ENCODE measurements at places on chromosomes 2 and 18.
A peak's percentile ranks its signal among the peaks of the same experiment; 100 is the strongest.

DNA sequence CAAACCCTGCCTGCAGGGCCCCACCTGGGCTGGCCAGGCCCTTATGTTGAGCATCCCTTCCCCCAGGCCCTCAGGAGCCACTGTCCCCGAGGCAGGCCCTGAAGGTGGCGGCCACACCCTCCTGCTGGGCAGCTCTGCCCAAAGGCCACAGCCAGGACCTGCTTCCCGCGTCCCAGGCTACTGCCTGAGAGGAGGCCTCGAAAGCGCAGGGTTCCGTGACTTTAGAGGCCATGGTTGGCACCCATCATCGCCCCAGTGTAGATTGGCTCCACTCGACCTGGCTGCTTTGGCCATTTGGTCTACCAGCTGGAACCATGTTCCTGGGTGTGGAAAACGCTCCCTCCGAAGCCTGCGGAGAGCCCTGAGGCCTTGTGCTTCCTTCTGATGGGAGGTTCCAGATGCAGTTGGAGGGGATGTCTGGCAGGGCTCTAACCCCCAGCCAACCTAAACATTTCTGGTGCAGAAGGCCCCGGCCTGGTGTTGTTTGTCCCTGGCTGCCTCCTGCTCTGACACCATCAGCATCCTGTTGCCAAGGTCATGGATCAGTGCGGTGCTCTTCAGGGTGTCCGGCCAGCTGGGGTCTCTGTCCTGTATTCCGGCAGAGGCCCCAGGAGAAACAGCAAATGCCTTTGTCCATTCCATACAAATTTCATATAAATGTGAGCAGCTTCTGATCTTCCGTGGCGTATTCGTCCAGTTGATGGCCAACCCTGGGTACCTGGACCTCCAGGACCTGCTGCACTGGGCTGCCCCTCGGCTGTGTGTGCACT, 14.7 kb downstream of the CAPN10 start:
- H3K4me1 ChIP-seq = no peaks in the 10 kb centered on the region
- H3K4me3 ChIP-seq = no peak overlapping the region
- no peak overlapping the region for H3K27ac ChIP-seq
- no peaks in the 10 kb centered on the region for H3K27me3 ChIP-seq
- DNase-seq = no peak

DNA sequence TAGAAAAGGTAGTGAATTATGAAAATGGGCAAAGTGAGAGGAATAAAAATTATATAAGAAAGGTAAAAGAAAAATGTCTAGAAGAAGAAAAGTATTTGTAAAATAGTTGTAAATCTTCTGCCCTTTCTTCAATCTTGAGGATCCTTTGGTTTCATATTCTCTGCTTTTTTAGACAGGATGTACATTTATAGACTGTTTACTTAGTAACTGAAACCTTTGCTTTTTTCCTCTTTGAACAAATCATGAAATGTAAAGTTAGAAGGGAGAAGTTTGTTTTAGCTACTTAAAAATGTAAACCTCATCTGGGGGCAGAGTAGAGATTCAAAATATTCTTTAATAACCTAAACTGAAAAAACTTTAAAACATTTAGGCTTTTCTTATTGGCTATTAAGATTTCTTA, 150.4 kb upstream of the ITGA4 start:
- no peak overlapping the region for H3K4me3 ChIP-seq
- H3K36me3 ChIP-seq = no peaks in the 10 kb centered on the region
- H3K27ac ChIP-seq = peak overlapping the region; percentile 98
- DNase-seq = no peak
- H3K27me3 ChIP-seq = no peaks in the 10 kb centered on the region

- no peak overlapping the region for H3K27ac ChIP-seq
- H3K27me3 ChIP-seq = no peaks in the 10 kb centered on the region
- peak; percentile 81 for DNase-seq
- H3K4me1 ChIP-seq = no peaks in the 10 kb centered on the region
- H3K4me3 ChIP-seq = no peak overlapping the region
Observed at GRCh38 chr18:48675352-48675761, 136.5 kb downstream of the CTIF start.

- H3K4me3 ChIP-seq = no peak overlapping the region
- peaks cover 10% of the 10 kb centered on the region for H3K27me3 ChIP-seq
- H3K36me3 ChIP-seq = no peaks in the 10 kb centered on the region
- no peak overlapping the region for H3K27ac ChIP-seq
Observed at GRCh38 chr2:45043174-45043573, 33.9 kb upstream of the SIX2 start.

GRCh38 chr2:133599811-133600210, 31.5 kb upstream of the NCKAP5 start:
- H3K4me3 ChIP-seq = no peak overlapping the region
- H3K27ac ChIP-seq = no peak overlapping the region
- no peaks in the 10 kb centered on the region for H3K36me3 ChIP-seq
- H3K27me3 ChIP-seq = peaks cover 5% of the 10 kb centered on the region

GRCh38 chr2:28915939-28916338, 21.5 kb downstream of the WDR43 start:
- H3K27me3 ChIP-seq = no peaks in the 10 kb centered on the region
- peaks cover 3% of the 10 kb centered on the region for H3K36me3 ChIP-seq
- H3K4me3 ChIP-seq = no peak overlapping the region
- H3K4me1 ChIP-seq = no peaks in the 10 kb centered on the region
- H3K27ac ChIP-seq = no peak overlapping the region

DNA sequence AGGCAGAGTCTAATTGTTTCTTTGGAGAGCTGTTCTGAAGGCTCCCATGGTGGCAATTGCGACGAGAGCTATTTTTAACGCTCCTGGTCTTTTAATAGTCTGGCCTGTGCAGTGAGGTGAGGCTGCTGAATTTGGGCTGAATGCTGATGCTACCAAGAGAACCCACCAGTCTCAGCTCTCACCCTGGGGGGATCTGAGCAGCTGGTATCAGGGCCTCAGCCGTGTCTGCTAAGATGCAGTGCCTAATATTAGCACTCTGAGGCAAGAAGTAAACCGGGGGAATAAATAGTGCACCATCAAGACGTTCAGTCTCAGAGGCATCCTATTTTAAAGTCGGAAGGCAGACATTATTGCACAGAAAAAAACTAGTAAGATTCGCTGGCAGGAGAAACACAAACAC, 214.8 kb upstream of the PID1 start:
- H3K4me3 ChIP-seq = no peak overlapping the region
- no peak for DNase-seq
- H3K27ac ChIP-seq = no peak overlapping the region
- no peaks in the 10 kb centered on the region for H3K36me3 ChIP-seq

- no peaks in the 10 kb centered on the region for H3K27me3 ChIP-seq
- DNase-seq = no peak
- no peaks in the 10 kb centered on the region for H3K36me3 ChIP-seq
- H3K4me1 ChIP-seq = no peaks in the 10 kb centered on the region
Observed at GRCh38 chr2:122999821-123000220, 1025.3 kb upstream of the CNTNAP5 start.

- no peak overlapping the region for H3K4me3 ChIP-seq
- DNase-seq = no peak
- H3K36me3 ChIP-seq = no peaks in the 10 kb centered on the region
- H3K4me1 ChIP-seq = no peaks in the 10 kb centered on the region
- peaks cover 2% of the 10 kb centered on the region for H3K27me3 ChIP-seq
Observed at GRCh38 chr2:48015421-48015820, 109.1 kb upstream of the FBXO11 start.

DNA sequence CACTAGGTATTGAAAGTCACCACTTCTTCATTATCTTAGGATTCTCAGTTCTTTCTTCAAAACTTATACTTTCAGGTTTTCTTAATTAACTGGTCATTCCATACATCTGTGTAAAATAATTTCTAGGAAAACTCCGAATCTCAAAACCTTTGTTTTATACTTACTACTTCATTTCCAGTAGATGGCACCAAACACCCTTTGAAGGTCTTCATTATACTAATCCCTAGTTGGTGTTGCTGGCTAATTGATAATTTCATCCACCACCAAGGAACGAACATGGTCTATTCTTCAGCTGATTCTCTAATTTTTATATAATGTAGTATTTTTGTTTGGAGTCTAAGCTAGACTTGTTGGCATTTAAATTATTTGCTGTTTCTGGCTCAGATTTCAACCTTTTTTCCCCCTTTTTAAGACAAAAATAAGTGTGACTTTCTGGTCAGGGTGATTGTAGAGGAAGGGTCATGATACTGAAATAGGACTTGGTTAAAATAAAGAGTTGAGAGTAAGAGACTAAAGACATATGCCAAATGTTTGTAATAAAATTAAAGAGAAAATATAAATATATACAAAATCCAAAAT, 2.8 kb upstream of the MXD1 start:
- H3K27me3 ChIP-seq = no peaks in the 10 kb centered on the region
- H3K27ac ChIP-seq = peak overlapping the region; percentile 34
- no peak for DNase-seq
- H3K36me3 ChIP-seq = peaks cover 5% of the 10 kb centered on the region
- peaks cover 15% of the 10 kb centered on the region for H3K4me1 ChIP-seq

GRCh38 chr18:5890331-5891183, 4.8 kb downstream of the TMEM200C start:
- H3K27ac ChIP-seq = no peak overlapping the region
- peak; percentile 13 for DNase-seq
- H3K36me3 ChIP-seq = no peaks in the 10 kb centered on the region
- H3K4me3 ChIP-seq = no peak overlapping the region

DNA sequence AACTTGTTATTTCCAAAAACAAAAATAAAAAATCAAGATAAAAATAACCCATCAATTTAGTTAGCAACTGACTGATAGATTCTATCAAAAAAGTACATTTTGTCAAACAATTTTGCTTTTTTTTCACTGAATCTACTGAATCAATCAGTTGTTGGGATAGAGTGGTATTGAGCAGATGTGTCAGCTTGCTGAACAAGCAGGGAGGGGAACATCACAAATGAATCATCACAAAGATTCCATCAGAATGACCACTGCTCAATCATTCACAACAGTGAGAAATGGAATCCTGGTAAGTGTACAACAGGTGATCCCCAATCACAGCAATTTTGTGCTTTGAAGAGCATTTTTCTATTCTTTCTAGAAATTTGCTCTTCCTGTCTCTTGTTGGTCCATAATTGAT, 12.3 kb upstream of the SLC14A2 start:
- DNase-seq = no peak
- H3K4me3 ChIP-seq = no peak overlapping the region
- H3K4me1 ChIP-seq = no peaks in the 10 kb centered on the region
- no peak overlapping the region for H3K27ac ChIP-seq

DNA sequence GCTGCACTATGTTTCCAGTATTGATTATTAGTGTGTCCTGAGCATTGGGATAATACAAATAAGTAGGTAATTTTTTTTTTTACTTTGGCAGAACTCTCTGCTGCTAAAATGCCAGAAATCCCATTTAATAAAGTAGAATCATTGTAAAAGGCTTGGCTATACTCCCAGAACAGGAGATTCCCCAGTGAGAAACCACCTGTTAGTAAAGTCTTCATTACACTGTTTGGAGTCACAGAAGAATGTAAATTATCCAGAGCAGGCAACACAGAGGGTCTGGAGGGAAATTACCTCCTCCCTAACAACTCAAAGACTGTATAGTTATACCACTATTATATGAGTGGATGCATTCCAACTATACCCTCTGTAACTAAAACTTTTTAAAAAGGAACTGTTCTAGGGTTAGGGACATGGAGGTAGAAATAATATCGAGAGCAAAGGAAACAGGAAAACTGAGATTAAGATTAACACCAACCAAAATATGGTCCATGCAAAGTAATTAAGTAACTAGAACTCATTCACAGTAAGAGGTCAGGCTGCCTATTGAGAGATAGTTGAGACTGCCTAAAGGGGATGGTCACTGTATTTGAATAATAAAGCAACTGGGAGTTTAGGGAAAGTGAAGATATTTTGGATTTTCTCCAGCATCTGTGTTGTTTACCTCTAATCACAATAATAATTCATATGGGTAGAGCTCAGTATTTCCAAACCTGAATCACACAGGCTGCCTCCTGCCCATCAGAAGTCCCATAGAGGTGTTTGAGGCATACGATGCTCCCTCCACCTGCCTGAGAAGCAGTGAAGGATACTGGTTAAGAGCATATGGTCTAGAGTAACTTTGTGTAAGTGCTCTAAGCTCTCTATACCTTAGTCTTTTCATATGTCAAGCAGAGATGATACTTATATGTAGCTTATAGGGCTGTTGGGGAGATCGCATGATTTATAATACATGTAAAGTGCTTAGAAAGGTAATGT, 34.4 kb downstream of the MAP2 start:
- no peaks in the 10 kb centered on the region for H3K36me3 ChIP-seq
- no peak for DNase-seq
- H3K27ac ChIP-seq = no peak overlapping the region
- H3K4me3 ChIP-seq = no peak overlapping the region

DNA sequence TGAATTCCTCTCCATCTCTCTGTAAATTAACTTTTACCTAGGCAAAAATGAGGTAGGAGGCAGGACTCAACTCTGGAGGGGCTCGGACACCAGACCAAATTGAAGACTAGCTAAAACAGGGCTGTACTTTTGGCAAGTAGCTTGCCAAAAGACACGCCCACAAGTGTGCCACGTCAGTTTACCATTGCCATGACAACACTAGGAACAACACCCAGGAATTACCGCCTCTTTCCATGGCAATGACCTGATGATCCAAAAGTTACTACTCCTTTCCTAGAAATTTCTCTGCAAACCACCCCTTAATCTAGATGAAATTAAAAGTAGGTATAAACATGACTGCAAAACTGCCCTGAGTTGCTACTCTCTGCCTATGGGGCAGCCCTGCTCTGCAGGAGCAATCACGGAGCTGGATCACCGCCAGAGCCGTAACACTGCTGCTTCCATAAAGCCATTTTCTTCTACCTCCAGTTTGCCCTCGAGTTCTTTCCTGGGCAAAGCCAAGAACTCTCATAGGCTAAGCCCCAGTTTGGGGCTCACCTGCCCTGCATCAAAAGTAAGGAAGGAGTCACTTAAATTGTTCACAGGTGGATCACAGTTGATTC, 66.0 kb upstream of the FAM136A start:
- H3K36me3 ChIP-seq = no peaks in the 10 kb centered on the region
- no peak overlapping the region for H3K27ac ChIP-seq
- no peak for DNase-seq

DNA sequence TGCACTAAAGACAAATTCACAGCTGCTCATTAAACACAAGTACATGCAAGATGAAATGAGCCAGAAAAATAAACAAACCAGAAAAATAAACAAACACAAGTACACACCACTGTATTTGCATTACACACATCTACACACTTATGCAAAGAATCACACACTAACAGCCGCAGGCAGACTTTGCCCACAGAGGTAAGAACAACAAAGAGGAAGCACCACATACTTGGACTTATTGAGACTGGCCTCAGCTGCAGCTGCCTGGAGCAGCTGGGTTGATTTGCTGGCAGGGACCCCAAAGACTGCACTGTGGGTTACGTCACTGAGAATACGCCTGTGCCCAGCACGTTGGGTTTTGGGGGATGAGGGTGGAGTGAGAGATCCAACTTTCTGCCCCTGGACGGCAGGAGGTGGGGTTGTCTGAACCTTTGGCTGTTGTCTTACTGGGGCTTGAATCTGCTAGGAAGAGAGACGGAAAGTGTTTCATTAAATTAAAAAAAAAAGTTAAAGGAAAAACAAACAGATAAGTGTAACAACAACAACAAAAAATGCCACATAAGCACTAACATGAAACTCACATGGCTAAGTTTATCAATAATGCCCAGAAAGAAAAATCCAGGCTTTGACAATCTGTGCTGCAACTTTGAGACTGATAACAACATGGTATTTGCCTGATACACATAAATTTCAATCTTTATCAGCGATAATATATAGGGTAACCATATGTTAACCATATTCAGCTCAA, 71.9 kb upstream of the NFU1 start:
- no peaks in the 10 kb centered on the region for H3K27me3 ChIP-seq
- peaks cover 10% of the 10 kb centered on the region for H3K36me3 ChIP-seq
- H3K4me3 ChIP-seq = no peak overlapping the region
- no peaks in the 10 kb centered on the region for H3K4me1 ChIP-seq
- H3K27ac ChIP-seq = no peak overlapping the region
- DNase-seq = no peak

GRCh38 chr2:235116885-235117492, 165.2 kb downstream of the SH3BP4 start:
- H3K27ac ChIP-seq = no peak overlapping the region
- H3K36me3 ChIP-seq = no peaks in the 10 kb centered on the region
- peaks cover 2% of the 10 kb centered on the region for H3K27me3 ChIP-seq
- no peak for DNase-seq
- H3K4me1 ChIP-seq = no peaks in the 10 kb centered on the region
- no peak overlapping the region for H3K4me3 ChIP-seq
